Cortex of kidney (tissue), 1 donor: ENCODE measurements at places on chromosomes 2 and 18.

DNA sequence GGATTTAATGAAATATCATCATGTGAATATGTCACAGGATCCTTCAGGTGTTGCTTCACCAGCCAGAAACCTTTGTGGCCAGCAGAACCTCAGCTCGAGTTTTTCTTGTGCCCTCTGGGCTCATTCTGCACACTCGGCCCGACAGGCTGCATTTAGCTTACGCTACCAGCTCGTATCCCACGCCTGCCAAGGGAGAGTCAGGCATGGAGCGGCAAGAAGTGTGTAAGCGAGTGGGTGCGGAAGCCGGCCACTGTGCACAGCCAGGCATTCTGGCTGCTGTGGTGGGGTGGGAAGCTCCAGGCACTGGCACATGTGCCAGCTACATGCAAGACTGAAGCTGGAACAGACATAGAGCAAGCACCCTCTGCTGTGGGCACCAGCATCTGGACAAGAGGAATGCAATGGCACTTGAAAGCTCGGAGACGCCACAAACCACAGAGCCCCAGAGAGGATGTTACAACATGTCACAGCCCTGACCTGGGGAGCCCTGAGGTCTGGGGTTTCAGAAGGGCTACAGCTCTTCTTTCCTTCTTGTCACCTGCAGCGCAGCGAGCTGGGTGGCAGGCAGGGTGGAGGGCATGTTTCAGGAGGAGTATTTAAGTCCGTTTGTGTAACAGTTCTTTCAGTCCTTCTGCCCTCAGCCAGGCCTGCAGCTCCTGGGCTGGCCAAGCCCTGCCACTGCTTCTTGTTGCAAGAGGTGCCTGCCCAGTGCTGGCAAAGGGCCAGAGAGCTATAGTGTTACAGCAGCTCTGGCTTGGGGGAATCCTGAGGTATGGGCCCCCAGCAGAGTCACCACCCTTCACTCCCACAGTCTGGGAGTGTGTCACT lies 257.3 kb upstream of the HNMT start:
- DNase-seq: no peak

DNA sequence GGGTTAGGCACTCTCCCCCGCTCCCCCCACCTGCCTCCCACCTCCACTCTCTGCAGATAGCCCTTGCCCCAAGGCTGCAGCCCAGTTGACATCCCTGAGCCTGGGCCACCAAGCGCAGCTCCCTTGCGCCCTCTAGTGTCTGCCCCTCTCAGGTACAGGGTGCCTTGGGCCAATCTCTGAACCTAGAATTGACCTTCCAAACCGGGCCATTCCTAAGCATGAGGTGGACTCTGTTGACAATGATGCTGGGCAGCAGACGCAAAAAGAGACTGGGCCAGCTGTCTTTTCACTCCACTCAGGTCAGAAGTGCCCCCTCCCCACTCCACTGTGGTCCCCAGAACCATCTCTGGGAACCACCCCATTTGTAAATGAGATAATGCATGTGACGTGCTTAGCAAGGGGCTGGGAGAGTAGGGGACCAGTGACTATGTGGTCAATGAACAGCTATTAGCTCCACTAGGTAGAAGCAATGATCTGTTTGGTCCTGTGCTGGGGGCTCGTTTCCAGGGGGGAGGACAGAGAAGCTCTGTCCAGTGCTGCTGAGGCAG lies 43.3 kb upstream of the PLB1 start:
- DNase-seq: no peak

DNA sequence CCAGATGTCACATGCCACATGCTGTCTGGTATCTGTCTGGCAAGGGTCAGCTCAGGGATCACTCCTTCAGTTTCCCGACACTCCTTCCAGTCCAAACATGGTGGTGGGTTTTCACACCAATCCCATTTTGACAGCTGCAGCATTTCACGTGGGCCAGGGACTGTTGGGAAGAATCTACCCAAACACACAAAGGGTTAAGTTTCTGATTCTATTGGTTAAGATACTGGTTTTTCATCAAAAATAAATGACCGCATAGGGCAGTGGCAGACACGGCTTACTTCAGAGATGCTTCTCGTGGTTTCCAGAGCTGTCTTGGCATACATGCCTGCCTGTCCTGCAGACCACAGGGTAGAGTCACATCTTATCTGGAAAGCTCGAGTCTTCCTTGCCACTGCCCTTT lies 79.7 kb downstream of the PSMG2 start:
- no peak for DNase-seq

DNA sequence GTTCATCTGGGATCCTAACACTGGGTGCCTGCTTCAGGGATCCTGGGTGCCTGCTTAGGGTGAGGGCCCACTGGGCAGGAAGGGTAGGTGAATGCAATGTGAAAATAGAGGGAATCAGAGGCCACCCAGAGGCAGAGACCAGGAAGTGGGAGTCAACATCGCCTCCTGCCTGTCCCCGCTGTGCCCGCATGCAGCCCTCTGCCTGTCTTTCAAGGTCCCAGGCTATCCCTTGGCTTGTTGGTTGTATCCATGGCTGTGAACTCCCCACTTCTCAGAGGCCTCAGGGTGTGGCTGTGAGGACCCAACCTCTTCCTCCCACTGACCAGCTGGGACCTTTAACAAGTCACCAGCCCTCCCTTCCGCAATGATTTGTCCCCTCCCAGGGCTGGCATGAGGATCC lies 26.5 kb downstream of the PSD4 start:
- no peak for DNase-seq

DNA sequence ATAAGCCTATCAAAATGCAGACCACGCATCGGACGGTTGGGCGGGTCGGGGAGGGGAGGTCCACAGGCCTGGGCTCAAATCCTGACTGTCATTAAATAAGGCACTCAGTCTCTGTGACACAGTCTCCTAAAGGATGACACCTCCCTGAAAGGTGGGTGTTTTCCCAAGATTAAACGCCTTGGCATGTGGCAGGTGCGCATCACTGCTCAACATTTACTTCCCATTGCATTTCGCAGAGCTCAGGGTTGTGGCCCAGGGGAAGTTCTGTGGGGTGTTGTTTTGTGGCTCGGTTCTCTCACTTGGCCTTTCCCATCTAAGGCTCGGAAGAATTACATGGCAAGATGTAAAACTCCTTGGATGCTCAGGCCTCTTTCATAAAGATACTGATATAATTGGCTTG lies 107.4 kb downstream of the NCK2 start:
- no peak for DNase-seq

GRCh38 chr2:69013142-69013839 lies at the start of gene ANTXR1:
Gene ANTXR1, plus strand, starts transcription at chr2:69013179. Its CDS starts 321 bp downstream, at chr2:69013500.
- DNase-seq: no peak

GRCh38 chr2:197242719-197243118 lies 67.9 kb downstream of the ANKRD44 start:
- no peak for DNase-seq

GRCh38 chr2:37869304-37869703 lies 55.8 kb upstream of the RMDN2 start:
- DNase-seq: no peak
